Heart right ventricle (tissue), 16 donors: ENCODE measurements at places on chromosomes 1 and 21. TPM values are rescaled to one million over a fixed set of nuclear protein-coding genes. Genes with fewer than 3 reads are reported as not detected.
A peak's percentile ranks its signal among the peaks of the same experiment; 100 is the strongest.

GRCh38 chr21:45530423-45531113, 11.7 kb downstream of the SLC19A1 start:
- peak; percentile 13 for DNase-seq

DNA sequence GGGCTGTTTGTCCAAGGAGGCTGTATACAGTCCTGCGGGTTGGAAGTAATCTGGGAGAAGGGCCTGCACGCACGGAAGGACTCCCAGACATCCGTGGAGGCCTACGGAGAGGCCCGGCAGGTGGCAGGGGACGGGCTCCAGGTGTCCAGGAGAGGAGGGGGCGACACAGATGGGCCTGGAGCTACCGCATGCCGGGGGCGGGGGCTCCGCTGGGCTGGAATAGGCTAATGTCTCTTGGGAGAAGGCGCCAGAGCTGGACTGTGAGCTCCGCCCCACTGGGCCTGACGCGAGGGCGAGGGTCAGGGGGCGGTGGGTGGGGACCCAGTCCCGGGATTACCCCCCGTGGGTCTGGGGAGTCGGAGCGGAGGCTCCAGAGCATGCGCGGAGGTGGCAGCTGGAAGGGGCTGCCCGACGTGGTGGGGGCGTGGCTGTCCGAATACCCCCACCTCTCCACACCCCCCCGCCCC, 659 bp downstream of the AGO1 start:
- DNase-seq = peak; percentile 52

- DNase-seq = no peak
Observed at GRCh38 chr1:174982971-174983689, 16.6 kb upstream of the CACYBP start.

DNA sequence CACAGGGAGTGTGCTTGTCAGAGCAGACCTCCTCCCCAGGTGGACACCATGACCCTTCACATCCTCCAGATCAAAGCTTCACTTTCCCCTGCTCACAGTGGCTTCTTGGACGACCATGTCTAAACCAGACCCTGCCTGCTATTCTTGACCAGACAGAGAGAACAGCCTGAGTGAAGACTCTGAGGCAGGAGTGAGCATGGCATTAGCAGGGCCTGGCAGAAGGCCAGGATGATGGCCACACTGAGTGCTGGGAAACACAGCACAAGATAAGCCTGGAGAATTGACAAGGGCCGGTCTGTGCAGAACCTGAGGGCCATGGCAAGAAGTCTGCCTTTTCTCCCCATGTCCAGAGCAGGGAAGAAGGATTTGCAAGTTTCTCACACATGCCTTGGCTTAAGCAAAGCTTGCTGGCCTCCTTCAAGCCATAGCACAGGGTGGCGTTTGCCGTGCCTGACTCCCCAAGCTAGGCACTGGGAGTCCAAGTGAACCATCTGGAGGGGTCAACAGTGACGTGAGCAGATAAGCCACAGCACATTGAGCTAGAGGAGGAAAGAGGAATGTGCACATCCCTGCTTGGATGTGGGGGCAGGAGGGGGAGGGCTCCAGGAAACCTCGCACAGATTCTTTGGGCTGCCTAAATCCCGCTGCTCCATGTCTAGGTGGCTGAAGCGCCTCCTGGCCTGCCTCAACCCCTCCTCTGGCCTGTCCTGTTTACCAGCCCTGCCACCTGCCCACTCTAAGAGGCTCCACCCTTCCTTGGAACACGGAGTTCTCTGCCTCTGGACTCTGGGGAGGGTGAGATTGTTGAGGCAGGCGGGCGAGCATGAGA, 87.1 kb downstream of the CD58 start:
- DNase-seq = peak; percentile 68

GRCh38 chr1:1752636-1753606, 25.3 kb downstream of the NADK start:
- no peak for DNase-seq

DNA sequence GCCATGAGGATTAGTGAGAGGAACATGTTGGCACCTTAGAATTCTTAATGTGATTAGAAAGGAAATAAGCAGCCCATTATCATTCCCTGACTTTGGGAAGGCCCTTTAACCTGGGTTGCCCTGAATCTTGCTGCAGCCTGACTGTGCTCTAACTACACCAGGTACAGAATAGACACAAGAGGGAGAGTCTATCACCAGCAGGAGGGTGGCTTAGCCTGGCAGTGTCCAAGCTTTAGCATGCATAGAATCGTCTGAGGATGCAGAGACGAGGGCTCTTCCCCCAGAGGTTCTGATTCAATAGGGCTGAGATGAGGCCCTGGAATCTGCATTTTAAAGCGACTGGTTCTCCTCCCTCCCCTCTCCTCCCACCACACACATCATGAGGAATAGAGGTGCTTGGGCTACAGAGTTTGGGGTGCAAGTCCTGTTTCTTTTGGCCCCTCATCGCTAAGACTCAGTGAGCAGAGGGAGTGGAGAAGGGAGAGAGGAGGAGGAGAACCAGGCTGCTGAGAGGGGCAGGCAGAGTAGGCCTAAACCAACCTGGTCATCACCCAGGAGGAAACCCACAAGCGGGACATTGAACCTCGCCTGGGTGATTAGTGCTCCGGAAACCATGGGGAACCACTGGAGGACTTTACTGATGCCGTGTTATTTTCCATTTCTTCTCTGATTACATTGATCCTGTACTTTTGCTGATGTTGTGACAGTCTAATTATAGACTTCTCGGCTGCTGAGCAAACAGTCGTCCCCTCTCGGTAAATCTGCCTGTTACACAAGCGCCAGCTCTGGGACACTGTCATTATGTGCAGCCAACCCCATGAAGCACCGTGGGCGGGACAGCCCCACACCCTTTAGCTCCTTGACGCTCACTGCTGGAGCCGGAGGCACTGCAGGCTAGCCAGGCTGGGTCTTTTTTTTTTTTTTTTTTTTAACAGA, 6.3 kb upstream of the TENT5C start:
- DNase-seq = no peak

- DNase-seq = no peak
Observed at GRCh38 chr1:85224295-85224694, 23.5 kb upstream of the SYDE2 start.

The HSD3B2 gene
- not detected for total RNA-seq
